Fibroblast of the conjunctiva (primary cell): ENCODE measurements at places on chromosomes 3 and 15.

DNA sequence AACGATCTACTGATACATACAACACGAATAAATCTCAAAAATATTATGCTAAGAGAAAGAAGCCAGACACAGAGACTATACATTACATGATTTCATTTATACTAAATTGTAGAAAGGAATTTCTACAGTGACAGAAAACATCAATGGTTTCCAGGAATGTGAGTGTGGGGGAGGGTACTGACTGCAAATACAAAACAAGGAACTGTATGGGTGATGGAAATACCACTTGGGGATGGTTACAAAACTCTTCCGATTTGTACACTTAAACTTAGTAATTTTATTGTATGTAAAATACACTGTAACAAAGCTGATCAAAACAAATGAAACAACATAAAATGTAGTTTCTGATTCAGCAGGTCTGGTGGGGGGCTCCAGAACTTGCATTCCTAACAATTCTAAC lies 45.8 kb upstream of the IP6K2 start:
- no peak for DNase-seq

DNA sequence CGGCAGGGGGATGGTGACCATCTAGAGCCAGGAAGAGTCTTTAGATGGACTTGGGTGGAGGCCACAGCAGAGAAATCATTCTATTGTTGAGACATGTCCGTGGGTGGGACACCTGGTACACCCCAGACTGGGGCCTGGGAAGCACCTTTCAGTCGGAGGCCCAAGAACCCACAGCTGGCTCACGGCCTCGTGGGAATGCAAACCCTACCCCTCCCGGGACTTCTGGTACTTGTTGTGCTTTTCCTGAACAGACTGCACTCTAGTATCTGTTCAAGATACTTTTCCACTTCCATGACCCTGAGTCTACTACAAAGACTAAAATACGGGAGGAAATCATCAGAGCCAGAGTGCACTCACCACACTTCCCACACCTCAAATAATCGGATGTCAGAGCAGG lies 60.7 kb downstream of the BDH1 start:
- DNase-seq: no peak

- no peak for DNase-seq
Measured at GRCh38 chr3:179266701-179267211, 15.8 kb upstream of the KCNMB3 start.

DNA sequence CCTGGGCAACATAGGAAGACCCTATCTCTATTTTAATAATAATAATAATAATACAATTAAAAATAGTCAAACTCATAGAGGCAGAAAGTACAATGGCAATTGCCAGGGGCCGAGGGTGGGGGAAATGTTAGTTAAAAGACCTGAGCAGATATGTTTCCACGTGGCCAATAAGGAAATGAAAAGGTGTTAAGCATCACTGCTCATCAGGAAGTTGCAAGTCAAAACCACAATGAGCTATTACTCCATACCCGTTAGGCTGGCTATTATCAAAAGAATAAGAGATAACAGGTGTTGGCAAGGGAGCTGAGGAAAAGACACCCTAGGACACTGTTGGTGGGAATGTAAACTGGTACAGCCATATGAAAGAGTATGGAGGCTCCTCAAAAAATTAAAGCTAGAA lies 60.4 kb upstream of the PRSS50 start:
- no peak for DNase-seq

- no peak for DNase-seq
Measured at GRCh38 chr3:63950698-63951097, 38.5 kb upstream of the SCAANT1 start.

- DNase-seq: no peak
Measured at GRCh38 chr3:78893161-78893560, 874.6 kb downstream of the ROBO1 start.
